ENCODE measurements at places on chromosomes 12 and 14.

DNA sequence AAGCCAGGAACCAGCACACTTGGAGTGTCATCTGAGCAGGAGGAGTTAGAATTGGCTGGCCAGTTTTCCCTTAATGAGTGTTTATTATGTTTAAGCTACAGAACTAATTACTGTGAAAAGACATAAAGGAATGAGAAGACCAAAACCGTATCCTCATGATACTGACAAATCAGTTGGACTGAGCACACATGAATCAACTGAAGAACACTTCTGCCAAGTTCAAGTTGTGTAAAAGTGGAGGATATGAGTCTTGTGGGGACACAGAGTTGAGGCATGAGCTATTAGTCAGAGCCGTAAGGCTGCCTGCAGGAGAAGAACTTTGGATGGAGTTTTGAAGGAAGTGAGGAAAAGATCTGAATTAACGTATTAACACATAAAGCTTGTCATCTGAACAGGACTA, 43.1 kb downstream of the HMGA2 start:
- DNase-seq: no peak

DNA sequence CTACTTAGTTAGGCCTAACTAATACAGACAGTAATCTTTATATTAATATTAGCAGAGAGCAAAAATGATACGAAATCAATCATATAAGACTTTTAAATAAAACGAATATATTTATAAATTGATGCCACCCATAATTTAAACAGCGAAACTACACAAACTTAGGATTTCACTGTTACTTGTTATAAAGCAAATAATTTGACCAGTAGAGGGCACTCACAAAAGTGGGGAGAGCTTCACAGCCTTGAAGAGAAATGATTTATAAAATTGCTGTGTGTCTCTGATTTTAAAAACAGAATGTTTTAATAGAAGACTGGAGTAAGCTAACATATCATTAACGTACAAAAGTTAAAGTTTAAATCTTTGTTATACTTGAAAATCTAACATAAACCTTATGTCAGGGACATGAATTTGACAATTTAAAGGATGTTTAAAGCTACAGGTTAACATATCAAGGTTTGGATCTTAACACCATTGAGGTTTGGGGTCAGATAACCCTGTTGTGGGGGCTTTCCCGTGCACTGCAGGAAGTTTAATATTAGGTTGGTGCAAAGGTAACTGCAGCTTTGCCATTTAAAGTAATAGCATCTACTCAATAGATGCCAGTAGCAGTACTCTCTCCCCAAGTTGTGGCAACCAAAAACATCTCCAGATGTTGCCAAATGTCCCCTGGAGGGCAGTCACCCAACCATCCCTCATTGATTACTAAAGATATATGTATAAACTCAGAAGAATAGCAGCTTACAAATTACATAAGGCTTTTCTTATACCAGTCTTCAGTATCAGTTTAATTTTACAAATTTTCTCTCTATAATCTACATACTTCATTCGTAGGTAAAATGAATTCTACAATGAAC, 9.3 kb downstream of the KRAS start:
- DNase-seq: no peak

DNA sequence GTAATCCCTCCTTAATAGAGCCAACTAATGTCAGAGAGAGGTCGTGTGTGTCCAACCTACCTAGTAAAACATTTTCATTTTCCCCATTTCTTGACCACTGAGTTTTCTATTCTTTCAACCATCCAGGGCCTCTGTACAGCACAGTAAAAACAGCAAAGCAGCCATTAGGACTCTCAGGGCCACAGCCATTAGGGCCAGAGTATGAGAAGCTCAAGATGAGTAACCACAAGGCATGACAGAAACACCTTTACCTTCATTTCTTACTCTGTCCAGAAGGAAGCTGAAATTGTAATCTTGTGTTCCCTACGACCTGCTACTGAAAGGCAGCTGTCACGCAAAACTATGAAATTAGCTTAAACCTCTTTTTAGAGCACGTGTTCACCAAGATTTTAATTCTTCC, 2.3 kb downstream of the SPPL3 start:
- DNase-seq: no peak

- DNase-seq: peak; percentile 2
These were observed 530 bp downstream of the APAF1 start for GRCh38 chr12:98645572-98646067.

- no peak for DNase-seq
These were observed 46.6 kb downstream of the CFAP251 start for GRCh38 chr12:121964813-121965643.
